ENCODE measurements at places on chromosomes 12 and 14. TPM values are rescaled to one million over a fixed set of nuclear protein-coding genes. Genes with fewer than 3 reads are reported as not detected.

Gene AHNAK2
- total RNA-seq, result 21.6 TPM

- no peaks in the 10 kb centered on the region for H3K36me3 ChIP-seq
- DNase-seq, result peak; percentile 10
- no peak overlapping the region for H3K4me3 ChIP-seq
Observed at GRCh38 chr12:90098132-90098779, 389.6 kb upstream of the ATP2B1 start.

DNA sequence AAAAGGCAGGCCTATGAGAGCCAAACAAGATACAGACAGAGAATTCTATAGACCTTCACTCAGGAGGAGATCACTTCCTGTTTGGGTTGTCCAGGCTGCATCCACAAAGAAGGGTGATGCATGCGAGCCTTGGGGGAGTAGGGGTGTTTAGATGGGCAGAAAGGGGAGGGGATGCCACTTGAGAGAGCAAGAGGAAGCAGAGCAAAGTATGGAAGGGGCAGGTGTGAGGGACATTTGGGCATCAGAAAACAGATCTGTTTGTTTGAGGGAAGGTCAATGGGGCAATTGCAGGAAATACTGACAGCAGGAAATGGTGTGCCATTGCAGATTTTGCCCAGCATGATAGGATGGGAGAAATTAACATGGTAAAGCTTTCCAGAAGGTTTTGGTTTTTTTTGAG, 146.4 kb upstream of the FOXN3 start:
- no peak overlapping the region for H3K4me3 ChIP-seq
- H3K27me3 ChIP-seq, result no peaks in the 10 kb centered on the region
- no peak overlapping the region for H3K27ac ChIP-seq
- H3K36me3 ChIP-seq, result peaks cover 3% of the 10 kb centered on the region

DNA sequence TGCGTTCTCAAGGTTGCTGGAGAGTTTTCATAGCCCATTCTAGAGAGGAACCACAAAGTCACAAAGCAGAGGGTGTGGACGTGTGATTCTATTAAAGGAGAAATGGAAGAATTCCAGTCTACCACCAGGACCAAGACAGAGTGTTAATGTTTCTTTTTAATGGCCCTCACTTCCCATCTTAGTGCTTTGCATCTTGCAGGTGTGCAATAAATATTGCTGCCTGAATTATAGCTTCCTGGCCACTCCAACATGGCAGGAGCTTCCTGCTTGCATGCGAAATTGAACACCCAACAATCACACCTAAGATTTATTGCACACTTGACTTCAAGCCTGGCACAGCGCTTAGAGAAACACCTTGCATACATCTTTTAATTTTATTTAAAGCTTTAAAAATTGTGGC, 22.4 kb upstream of the PPP1CC start:
- DNase-seq, result no peak
- no peak overlapping the region for H3K27ac ChIP-seq
- H3K4me3 ChIP-seq, result no peak overlapping the region
- H3K36me3 ChIP-seq, result no peaks in the 10 kb centered on the region

DNA sequence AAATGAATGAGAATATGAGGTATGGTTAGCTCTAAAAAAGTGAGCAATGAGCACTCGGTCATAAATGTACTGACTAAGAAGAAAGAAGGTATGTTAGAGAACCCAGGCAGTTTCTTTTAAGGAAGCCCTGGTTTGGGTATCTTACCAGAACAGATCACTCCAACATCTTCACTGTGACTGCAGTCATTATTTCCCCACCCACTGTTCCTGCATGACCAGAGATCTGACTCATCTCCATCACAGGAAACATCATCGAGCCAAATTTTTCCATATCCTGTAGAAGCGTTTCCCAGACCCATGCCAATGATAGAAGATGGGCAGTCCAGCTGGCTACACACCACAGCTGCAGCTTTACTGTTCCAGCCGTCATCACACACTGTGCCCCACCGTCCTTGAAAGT, 48.0 kb downstream of the CD163L1 start:
- H3K27ac ChIP-seq, result no peak overlapping the region
- H3K27me3 ChIP-seq, result no peaks in the 10 kb centered on the region
- no peaks in the 10 kb centered on the region for H3K4me1 ChIP-seq
- DNase-seq, result no peak

All from muscle of leg (tissue), 16 donors.